ENCODE measurements at places on chromosomes 4 and X. TPM values are rescaled to one million over a fixed set of nuclear protein-coding genes. Genes with fewer than 3 reads are reported as not detected.

DNA sequence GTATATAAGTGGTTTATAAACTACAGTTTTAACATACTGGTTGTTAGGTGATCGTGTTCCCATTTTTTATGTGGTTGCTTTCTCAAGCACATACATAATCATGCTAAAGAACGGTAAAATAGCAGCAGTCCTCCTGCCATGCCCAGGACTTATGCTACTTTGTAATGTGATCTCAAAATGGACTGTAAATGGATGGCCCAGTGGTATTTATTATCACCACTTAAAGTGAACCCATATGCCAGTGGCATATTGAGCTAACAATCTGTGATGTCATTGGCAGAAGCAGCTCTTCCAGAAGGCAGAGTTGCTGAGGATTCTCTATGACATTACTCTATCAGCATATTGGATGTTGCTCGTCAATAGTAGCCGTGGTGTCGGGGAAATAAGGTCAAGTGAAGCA lies 28.6 kb downstream of the ANK2 start:
- no peak for DNase-seq

DNA sequence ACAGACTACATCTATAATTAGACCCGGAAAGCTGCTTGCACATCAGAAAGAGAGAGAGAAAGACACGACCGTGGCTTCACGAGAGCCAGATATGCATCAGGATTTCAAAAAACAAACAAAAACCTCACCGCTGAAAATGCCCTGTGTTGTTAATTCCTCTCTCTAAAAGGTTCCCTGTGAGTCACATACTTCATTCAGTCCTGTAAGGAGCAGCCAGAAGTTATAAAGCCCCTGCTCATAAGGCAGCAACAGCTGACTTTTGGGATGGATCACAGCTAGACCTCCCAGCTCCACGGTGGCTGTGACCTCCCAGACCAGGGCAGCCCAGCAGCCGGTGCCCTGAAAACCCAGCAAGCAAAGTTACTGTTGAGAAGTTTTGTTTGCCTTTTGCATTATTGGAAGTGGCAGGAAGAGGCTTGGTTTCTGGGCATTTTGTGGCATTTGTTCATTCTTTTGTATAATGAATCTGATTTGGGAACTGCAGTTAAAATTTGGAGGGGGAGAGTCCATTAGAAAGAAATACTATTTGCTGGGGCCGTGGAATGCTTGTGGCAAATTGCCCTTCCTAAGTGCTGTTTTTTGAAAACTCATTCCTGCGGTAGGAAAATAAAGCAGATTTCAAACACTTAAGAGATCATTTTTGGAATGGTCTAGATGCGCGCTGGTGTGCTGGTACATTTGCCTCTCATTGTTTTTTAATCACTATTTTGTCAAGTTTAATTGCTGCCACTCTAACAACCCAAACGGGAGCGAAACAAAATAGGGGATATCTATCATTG lies 520.4 kb downstream of the BCOR start:
- no peak for DNase-seq

The HTR2C gene
- total RNA-seq: not detected

DNA sequence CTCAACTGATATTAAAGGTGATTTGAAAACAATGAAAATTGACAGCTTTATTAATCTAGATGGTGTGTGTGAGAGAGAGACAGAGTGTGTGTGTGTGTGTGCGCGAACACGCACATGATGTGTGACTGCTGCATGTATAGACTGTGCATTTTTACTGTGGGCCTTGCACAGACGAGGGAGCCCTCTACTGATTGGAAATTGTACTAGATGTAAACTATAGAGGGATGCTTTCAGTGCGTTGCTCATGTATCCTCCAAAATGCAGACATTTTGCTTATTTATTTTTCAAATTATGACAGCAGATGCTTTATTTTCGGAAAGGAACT lies 168.4 kb upstream of the GK2 start:
- DNase-seq: no peak

The RAB33A gene
- 22.1 TPM for total RNA-seq

- DNase-seq: no peak
These were observed 161.3 kb downstream of the ATP10D start for GRCh38 chr4:47646372-47646771.

DNA sequence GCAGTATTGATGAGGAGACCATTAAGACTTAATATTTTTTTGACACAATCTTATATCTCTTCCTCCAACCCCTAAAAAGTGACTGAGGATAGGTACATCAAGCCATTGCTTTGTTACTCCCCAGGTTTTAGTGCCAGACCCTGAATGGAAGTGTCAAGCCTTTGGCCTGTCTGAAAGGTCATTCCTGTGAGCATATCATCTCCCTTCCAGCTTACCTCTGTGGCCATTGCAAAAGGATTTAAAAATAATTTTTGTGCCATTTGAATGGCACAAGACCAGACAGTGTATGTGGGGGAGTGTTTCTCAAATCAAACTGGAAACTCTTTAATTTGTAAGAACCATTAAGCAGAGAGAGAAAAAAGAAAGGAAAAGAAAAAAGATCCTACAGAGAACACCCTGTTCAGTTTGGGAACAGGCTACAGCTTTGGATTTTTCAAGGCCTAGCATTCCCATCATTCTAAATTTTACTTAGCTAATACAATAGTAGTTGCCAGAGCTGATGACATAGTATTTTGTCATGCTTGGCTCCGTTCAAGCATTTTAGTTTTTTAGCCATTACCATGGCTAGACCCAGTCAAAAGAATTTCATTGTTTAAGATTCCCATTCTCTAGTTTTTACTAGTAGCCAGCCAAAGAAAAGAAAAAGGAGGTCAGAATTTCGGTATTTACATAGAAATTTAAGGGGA lies 49.6 kb downstream of the HPF1 start:
- no peak for DNase-seq

The FAM50A gene
- total RNA-seq: 47.2 TPM

GRCh38 chr4:105058177-105058812 lies 88.4 kb upstream of the TET2 start:
- no peak for DNase-seq

The CT45A5 gene
- not detected for total RNA-seq

The GLUD2 gene
- not detected for total RNA-seq

The INTU gene
- not detected for total RNA-seq

GRCh38 chr4:7995866-7996265 lies 56.2 kb upstream of the AFAP1 start:
- DNase-seq: no peak

DNA sequence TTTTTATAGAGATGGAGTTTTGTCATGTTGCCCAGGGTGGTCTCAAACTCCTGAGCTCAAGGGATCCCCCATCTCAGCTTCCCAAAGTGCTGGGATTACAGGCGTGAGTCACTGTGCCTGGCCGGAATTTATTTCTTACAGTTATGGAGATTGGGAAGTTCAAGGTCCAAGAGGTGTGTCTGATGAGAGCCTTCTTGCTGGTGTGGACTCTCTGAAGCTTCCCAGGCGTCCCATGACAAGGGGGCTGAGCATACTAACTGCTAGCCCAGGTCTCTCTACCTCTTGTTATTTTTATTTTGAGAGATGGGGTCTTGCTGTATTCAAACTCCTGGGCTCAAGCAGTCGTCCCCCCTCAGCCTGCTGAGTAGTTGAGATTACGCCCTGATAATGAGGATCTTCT lies 2.9 kb upstream of the NSD2 start:
- no peak for DNase-seq

DNA sequence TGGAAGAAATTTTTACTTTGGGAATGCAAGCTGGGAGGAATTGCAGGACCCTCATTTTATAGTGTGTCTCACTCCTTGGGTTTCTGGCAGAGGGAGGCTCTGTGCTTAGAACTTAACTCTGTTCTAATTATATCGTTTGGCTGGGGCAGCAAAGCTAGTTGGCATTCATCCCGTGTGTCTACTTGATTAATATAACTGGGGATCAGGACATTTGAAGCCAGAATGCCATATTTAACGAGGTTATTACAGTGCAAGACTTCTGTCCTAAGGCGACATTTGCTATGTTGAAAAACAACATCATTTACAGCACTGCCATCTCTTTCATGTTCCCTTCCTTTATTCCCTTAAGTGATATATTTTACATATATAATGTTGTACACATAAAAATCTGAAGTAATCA lies 179.1 kb upstream of the TBC1D9 start:
- no peak for DNase-seq

The SYNPO2 gene
- 0.61 TPM for total RNA-seq

The AMELX gene
- total RNA-seq: not detected

GRCh38 chrX:93695981-93696380 lies 22.0 kb downstream of the FAM133A start:
- DNase-seq: no peak

DNA sequence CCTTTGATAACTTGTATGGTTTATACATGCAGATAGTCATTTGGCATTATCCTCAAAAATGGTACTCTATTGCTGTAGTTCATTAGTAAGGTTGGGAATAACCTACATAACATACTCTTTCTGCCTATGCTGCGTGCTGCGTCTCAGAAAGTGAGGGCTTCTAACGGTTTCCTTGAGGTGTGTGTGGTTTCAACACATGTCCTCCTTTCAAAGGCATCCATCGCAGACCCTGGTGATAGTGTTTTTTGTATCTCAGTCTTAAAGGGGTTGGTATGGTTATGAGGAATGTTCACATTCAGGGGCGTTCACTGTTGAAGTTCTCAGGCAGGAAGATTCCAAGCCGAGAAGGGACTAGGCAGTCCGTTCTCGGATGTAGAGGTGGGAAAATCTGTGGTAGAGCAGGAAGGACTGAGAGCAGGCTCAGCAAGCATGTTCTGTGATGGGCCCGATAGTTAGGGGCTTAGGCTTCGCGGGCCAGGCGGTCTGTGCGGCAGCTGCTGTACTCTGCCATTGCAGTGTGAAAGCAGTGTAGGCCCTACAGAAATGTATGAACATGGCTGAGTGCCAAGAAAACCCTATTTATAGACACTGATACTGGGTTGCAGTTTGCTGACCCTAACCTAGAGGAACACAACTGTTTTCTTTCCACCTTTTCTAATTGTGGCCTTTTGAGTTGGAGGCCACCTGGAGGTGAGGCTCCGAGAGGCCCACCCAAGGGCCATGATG lies 123.2 kb downstream of the GPR143 start:
- no peak for DNase-seq

GRCh38 chrX:129193357-129193756 lies 329.9 kb downstream of the SMARCA1 start:
- no peak for DNase-seq

- no peak for DNase-seq
These were observed 172.9 kb upstream of the GLRA2 start for GRCh38 chrX:14356401-14356800.

GRCh38 chrX:134718105-134718965 lies 60.1 kb upstream of the PLAC1 start:
- DNase-seq: no peak

The OPRPN gene
- not detected for total RNA-seq

DNA sequence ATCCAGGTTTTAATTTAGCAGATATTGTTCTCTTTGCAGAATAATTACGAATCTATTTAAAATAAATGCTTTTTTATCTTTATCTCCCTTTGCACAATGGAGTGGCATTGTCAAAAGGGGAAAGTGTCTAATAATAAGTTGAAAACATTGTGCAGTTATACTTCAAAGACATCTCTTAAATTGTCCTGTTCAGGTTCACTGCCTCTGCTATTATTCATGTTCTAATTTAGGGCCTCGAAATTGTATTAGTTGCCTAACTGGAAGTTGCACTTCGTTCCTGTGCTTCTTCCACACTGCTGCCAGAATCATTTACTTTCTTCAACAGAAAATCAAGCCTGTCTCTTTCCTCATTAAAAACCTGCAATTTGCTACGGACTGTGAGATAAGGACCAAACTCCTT lies 150.5 kb upstream of the SPRY1 start:
- DNase-seq: no peak

The SLIT2 gene
- not detected for total RNA-seq

DNA sequence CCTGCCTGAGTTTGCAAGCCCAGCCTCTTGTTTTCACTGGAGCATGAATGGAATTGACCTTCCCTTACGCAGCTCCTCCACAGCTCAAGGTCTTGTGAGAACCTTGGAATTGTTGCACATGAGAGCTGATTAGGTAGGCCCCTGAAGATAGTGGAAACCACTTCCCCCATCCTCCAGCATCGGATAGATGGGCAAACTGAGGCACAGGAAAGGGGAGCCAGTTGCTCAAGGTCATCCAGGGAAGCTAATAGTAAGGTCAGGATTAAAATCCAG lies 27.2 kb downstream of the PJA1 start:
- no peak for DNase-seq

The TRPC5OS gene
- total RNA-seq: not detected

The USP17L24 gene
- total RNA-seq: not detected

The IL2RG gene
- 265 TPM for total RNA-seq

GRCh38 chr4:63589796-63590195 lies 819.5 kb downstream of the TECRL start:
- DNase-seq: no peak

DNA sequence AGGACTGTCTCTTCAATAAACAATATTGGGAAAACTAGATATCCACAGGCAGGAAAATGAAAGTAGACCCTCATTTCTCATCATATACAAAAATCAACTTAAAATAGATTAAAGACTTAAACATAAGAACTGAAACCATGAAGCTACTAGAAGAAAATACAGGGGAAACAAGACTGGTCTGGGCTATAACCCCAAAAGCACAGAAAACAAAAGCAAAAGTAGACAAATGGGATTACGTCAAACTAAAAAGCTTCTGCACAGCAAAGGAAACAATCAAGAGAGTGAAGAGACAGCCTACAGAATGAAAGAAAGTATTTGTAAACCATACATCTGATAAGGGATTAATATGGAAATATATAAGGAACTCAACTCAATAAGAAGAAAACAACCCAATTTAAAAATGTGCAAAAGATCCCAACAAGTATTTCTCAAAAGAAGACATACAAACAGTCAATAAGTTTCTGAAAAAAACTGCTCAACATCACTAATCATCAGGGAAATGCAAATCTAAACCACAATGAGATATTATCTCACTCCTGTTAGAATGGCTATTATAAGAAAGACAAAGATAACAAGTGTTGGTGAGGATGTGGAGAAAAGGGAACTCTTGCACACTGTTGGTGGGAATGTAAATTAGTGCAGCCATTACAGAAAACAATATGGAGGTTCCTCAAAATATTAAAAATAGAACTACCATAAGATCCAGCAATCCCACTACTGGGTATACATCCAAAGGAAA lies 325.3 kb upstream of the RASGEF1B start:
- DNase-seq: peak; percentile 33

- no peak for DNase-seq
These were observed 69.9 kb downstream of the HMGB2 start for GRCh38 chr4:173264245-173264644.

DNA sequence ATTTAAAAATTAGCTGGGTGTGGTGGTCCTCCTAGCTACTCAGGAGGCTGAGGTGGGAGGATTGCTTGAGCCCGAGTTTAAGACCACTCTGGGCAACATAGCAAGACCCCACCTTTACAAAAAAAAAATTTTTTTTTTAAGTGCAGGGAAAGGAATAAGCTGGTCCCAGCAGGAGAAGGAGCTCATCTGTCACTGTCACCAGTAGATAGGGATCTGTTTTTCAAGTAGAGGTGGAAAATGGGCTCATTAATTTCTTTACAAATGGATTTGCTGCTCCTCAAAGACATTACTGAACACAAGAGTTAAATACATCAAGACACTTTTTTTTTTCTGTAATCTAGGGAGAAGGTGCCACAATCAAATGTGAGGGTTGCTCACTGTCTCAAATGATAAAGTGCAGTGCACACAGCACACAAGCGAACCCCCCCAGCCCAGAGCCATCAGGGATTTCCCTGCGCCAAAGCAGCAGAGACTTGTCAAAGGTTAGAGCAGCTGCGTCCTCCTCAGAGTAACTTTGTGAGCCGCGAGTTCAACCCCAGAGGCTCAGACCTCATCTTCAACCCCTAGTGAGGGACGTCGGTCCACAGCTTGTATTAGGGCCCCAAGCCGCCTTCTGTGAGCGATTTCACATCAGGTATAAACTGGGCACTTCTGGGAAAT lies 14.3 kb upstream of the MTNR1A start:
- no peak for DNase-seq

- no peak for DNase-seq
These were observed 151.9 kb upstream of the RPS6KA3 start for GRCh38 chrX:20418379-20419150.

Data from naive thymus-derived CD4-positive, alpha-beta T cell (primary cell).